ENCODE measurements at places on chromosomes 3 and 15.

DNA sequence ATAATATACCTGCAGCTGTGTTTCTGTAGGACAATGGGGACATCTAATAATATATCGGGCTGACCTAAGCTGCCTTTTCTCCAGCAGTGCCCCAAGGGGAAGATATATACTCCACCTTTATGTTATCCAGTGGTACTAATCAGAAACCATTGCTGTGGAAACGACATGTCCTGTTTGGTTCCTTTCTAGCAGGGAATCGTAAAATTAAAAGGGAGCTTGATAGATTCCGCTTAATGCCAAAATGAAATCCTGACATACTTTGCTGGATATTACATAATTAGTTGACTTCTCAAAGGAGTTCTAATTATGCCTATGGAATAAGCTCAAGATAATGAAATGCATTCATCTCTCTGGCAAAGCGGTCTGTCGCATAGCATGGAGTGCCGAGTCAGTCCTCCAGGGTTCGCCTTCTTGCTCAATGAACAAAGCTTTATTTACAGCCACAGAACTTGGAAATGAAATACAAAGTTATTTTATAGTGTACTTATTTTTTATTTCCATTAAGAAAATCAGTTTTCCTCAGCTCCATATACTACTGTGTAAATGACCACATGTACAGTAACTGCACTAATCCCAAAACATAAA lies 262.8 kb downstream of the LRTM1 start:
- DNase-seq, result no peak

DNA sequence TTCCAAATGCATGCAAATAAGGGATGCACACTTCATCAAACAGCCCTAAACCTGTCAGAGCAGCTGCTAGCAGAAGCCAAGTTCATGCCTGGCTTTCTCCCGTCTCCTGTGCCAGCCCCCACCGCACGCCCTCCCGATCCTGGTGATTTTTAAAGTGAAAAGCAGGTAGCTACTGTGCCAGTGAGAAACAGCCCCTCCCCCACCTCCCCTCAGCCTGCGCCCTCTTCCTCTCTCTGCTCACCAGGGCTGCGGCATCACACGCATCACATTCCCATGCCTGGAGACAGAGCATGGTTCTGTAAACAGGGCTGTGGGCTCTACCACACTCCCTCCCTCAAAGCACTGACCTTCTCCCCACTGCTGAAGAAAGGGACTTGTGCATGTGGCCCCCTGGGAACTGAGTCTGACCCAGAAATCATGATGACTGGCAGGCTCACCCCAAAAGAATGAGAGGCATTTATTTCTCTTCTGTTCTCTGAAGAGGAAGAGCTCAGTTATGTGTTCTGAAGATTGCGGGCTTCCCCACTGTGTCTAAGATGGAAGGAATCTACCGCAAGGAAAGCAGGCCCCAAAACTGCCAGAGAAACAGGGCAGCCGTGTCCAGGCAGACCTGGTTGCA lies 14.5 kb upstream of the SLC6A1 start:
- DNase-seq, result no peak

GRCh38 chr3:57393977-57394376 lies 101.5 kb upstream of the ASB14 start:
- no peak for DNase-seq

GRCh38 chr3:158509891-158510290 lies 61.1 kb upstream of the MLF1 start:
- no peak for DNase-seq

- no peak for DNase-seq
Measured at GRCh38 chr3:8817486-8817885, 48.1 kb upstream of the OXTR start.

DNA sequence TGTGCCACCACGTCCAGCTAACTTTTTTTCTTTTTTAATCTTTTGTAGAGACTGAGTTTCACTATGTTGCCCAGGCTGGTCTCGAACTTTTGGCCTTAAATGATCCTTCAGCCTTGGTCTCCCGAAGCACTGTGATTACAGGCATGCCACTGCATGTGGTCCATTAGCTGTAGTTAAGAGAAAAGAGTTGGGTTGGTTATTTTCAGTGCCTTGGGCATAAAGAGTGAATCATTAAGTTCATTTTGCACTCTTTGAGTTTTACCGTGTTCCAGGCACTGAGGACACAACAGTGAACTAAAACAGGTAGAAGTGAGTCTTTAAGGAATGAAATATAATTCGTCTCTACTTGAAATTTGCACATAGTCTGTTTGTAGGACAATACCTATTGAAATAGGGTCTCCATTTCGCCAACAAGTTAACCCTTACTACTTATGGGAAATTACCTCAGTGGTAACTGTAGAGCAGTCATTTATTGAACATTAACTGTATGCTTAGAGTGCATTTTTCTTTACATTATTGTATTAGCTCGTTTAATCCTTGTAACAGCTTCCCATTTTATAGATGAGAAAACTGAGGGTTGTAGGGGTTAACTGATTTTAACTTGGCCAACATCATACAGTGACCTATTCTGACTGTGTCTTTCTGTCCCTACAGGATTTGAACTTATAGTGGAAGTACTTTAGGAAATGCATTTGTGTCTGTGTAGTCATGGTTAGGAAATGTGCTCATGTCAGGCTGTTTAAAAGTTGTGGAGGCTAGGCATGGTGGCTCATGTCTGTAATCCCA lies 22.7 kb upstream of the TRAK1 start:
- DNase-seq, result no peak

DNA sequence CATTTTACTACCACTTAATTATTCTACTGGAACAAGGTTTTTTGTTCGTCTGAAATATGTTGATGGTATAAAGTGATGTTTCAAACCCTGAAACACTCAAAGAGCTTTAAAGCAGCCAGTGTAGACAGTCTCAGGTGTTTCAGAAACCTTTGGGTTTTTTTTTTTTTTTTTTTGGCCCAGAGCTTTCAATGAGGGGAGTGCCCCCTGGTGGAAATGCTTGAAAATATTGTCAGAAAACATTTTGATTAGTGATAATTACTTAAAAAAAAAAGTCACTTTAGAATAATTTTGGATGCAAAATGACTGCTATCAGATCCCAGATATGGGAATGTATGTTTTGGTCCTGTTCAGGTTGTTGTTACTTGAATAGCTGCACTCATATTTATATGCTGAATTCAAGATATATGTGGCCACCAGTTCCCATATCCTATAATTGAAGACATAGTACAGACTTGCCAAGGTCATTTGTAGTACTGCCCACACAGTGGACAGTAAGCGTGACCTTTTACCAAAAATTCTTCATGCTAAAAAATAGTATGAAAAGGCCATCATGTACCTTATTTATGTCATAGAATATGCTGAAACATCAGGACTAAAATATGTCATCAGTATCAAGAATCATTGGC lies 35.9 kb downstream of the SATB1 start:
- no peak for DNase-seq

DNA sequence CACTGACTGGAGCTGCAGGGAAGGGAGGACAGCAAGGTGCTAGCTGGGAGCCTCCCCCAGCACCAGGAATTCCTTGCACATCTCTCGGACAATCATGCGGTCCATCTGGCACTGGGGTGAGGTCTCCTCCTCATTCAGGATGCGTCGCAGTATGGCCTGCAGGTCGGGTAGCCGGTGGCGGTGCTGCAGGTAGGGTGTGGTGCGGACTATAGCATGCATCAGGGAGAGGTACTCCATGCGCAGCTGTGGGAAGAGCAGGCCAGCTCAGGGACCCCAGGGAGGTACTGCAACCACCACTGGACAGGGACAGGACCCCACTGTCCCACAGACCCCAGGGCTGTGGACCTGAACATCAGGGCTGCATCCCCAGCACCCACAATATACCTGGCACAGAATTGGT lies 11.2 kb downstream of the NCKIPSD start:
- no peak for DNase-seq

DNA sequence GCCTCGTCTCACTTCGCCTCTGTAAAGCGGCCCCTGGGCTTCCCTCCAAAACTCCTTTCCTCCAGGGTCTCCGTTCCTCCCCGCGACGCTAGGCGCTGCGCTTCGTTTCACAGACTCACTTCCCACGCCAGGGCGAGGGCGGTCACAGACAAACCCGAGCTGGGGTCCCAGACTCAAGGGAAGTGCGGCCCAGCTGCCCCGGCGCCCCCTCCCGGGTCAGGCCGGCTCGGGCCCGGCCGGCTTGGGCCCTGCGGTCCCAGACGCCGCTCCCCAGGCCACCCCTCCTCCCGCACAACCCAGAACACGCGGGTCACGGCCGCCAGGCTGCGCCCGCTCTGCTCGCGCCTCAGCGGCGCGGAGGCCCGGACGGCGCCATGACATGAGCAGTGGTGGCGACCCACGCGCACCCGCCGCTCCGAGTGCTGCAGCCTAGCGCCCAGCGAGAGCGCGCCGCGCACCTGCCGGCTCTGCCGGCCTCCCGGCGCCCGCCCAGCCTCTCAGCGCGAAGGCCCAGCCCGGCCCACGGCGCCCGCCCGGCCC lies 547 bp downstream of the NUP210 start:
- DNase-seq, result peak; percentile 49

- DNase-seq, result no peak
Measured at GRCh38 chr3:108516881-108517280, 6.5 kb upstream of the MYH15 start.

GRCh38 chr15:41494190-41494921 lies 682 bp downstream of the ITPKA start:
- DNase-seq, result peak; percentile 33

GRCh38 chr15:26848498-26848897 lies 18.4 kb upstream of the GABRA5 start:
- DNase-seq, result no peak

DNA sequence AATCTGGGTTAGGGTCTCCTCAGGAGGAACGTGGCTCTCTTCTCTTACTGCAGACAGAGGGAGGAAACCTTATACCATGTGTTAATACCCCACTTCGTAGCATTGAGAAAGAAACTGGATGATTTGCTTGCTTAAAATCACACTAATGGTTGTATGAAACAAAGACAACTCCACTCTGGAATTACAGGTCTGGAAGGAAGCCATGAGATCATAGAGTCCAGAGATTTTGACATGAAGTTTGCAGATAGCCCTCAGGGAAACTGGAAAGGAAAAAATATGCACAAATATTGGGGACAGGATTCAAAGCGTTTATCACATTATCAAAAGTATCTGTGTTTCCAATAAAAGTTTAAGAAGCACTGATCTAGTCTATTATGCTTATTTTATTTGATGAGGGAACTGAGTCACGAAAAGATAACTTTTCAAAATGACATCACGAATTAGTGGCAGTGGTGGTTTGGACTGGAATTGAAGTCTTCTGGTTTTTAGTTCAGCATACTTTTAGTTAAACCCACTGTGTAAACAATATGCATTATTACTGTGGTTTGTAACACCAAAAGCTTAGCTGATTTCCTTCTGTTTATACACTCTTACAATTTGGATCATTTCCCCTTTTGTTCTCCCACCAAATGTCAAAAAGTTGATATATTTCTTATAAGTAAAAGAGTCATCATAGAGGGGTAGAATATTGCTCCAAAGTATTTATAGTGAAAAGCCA lies 16.8 kb downstream of the FGF7 start:
- DNase-seq, result no peak

DNA sequence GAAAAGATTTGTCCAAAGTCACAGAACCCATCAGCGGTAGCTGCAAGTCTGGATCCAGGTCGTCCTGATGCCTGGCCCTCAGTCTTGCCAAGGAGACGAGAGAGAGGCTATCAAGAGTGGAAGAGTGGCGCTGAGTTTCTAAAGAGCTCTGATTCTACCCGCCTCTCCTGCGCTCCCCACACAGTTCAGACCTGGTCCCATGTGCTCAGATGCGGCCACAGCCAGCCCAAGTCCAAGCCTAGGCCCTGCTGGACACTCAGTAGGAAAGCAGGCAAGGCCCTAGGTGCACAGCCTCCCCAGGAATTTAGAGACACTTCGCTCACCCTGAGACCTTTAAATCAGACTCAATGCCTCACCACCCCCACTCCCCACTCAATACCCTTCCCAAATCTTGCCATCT lies 32.4 kb downstream of the CCDC12 start:
- DNase-seq, result no peak

- no peak for DNase-seq
Measured at GRCh38 chr3:191379446-191379845, 49.1 kb upstream of the UTS2B start.

- DNase-seq, result no peak
Measured at GRCh38 chr15:94889153-94889552, 657.8 kb downstream of the MCTP2 start.

DNA sequence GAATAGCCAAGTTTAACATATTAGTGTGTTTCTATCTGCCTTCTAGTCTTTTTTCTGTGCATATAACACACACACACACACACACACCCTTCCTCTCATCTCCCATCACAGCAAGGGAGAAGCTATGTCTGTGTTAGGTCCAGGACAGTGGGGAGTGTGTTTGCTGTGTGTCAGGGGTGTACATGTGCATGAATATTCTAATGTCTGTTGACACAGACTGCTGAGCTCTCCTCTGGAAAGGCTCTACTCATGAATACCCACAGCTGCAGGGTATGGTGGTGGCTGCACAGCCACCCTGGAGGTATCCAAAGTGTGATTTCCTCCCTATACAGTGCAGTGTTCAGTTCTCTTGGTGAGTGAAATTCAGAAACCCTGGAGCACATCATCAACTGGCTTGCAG lies 42.9 kb downstream of the ARNT2 start:
- DNase-seq, result no peak

DNA sequence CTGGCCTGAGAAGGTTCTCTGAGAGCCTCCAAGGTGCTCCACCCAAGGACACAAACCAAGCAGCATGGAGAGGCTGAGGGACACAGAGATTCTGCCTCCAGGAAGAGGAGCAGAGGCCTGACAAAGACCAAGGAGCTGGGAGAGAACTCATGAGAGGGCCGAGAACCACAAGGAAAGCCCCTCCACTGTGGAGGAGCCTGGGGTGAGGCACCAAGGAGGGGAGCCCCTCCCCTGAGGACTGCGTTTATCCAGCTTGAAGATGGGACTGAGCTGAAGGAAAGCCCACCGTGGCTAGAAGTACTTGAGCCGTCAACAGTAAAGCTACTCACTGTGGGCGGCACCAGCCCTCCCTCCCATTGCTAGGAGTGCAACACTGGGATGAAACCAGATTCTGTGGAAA lies 63.1 kb upstream of the MEF2A start:
- no peak for DNase-seq

DNA sequence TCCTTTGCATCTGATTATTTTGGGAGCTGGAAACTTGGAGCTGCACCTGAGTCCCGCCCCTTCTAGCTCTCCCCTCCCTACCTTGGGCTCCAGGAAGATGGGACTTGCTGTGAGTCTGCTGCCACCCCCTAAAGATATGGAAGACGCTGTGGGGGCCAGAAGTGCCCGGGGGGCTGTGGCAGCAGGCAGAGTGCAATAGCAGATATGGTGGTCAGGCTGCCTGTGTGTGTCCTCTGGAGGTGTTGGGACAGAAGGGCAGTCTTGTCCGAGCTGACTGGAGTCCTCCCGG lies 485 bp downstream of the PAK6 start:
- DNase-seq, result no peak

DNA sequence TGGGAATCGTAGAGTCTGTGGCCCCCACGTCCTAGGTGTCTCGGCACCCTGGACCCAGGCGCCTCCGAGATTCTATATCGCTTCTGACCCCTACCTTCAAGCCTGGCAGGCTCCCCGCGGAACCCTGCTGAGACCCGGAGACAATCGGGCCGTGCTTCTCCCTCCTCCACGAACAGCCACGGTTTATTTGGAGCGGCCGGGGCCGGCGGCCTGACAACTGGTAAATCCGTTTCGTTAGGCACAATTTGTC lies 1.4 kb downstream of the GATA2 start:
- no peak for DNase-seq
